Activated T-helper 2 cell treated with anti-CD3 and anti-CD28 coated beads, Interferon-gamma antibody, Interleukin-2, Interleukin-4, amounts not matched to agents 10 μg/mL and 5 μg/mL and 100 μg/mL, durations not matched to agents 14 hours and 24 hours and 36 hours (primary cell): ENCODE measurements at places on chromosomes 12 and 14. TPM values are rescaled to one million over a fixed set of nuclear protein-coding genes. Genes with fewer than 3 reads are reported as not detected.
A peak's percentile ranks its signal among the peaks of the same experiment; 100 is the strongest.

- no peak for DNase-seq
These were observed 535.6 kb upstream of the ATP2B1 start for GRCh38 chr12:90244232-90244631.

GRCh38 chr12:131135786-131136538, 182.3 kb downstream of the ADGRD1 start:
- DNase-seq, result no peak

DNA sequence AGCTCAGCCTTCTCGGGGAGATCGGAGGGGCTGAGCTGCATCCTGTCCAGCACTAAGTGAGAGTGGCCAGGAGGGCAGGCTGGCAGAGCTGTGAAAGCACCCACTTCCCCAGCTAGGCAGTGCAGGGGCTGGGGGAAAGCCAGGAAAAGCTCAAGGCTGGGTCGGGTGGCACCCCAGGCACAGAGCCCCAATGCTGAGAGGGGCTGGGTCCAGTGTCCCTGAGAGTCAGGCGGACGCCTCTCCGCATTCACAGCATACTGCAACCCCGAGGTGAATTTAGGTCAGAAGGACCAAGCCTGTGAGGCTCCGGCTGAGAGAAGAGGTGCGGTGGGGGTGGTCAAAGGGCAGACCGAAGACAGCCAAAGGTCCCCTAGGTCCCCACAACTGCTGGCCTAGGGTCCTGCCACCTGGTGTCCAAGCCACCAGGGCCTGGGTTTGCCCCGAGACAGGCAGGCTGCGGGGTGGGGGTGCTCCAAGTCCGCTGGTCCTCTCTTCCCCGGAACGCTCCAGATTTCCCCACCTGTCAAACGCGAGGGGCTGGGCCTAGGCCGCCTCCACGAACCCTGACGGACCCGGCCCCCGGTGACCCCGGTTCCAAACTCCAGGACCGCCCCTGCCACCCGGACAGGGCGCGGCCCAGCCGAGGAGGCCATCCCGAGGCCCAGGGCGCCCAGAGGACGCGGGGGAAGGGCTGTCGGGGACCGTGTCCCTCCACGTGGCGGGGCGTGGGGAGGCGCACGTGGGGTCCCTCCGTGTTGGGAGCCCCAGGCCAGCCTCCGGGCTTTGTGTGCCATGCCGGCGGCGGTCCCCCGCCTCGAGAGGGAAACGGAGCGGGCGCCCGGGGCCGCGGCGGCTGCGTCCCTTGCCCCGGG, 527 bp downstream of the CAMKK2 start:
- DNase-seq, result peak; percentile 37

- no peak for DNase-seq
These were observed at the start of gene KLRC1 for GRCh38 chr12:10453156-10453555. KLRC1 (minus strand) TSS chr12:10453377; CDS start chr12:10451156, 2,221 bp downstream.

DNA sequence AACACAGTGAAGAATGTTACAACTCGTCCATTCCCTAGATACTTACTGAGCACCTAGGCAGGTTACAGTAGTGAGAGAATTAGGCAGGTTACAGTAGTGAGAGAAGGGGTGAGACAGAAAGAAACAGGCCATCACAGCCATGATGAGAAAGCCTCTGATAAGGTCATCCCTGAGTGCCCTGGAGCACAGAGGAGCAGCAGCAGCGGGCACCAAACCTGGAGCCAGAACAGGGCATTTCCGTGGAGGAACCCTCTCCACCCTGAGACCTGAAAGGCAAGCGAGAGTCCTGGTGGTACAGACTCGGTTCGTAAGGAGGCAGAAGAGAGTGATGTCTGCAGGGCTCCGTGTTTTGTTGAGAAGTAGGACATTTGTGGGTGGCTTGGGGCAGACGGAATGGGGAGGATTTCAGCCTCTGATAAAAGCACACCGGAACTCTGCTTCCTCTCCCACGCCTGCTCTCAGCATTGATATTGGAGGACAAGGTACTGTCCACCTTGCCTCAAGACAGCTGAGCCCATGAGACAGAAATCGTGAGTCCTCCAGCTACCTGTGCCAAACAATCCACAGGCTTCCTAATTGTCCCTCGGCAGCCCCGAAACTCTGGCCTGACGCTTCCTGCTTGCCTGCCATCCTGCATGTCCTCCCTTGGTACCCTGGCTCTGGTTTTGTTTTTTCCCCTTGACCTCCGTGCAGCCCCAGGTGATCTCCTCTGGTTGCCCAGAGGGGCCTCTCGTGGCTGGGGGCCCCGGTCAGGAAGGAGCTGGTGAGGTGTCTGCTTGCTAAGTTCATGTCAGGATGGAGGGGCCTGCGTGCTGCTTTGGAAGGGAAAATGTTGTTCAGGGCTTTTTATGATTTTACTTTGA, 136.1 kb downstream of the GCH1 start:
- DNase-seq, result no peak

DNA sequence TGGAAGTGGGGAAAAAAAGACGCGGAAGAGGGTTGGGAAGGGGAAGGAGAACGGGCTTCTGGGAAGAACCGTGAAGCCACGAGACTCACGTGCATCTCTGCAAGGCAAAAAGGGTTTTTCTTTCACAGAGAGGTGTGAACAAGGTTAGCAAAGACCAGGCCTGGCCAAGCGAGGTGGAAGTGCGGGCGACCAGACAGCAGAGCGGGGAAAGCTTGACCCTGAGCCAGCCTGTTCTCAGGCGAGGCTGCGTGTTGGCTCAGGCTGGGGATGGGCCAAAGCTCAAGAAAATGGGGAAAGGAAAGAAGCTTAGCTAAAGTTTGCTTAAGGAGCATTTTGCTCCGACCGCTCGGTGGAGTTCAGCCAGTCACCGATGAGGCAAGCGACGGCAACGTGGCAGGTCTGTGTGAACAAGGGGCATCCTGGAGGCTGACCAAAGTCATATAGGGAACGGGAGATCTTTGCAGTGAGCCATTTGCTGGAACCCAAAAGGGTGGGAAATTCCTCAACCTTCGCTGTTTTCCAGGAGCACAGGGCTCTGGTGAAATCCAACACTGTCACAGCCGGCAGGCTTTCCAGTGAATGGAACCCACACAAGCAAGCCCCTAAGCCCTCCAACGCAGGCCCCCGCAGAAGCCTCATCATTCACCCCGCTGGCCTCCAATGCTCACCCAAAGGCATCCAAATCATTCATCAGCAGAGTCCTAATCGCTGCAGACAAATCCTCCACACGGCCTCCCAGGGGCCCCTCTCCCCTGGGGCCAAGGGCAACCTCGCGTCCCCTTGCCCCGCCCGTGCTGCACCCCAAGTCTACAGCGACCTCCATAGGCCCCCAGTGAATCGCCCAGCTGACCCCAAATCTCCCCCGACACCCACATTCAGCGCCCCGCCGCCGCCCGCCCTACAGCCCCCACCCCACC, 754 bp downstream of the ZNF605 start:
- no peak for DNase-seq

- DNase-seq, result no peak
These were observed 189.7 kb upstream of the CDKN3 start for GRCh38 chr14:54207075-54207474.

GRCh38 chr14:22822571-22823098, 7.1 kb upstream of the MRPL52 start:
- peak; percentile 47 for DNase-seq

DNA sequence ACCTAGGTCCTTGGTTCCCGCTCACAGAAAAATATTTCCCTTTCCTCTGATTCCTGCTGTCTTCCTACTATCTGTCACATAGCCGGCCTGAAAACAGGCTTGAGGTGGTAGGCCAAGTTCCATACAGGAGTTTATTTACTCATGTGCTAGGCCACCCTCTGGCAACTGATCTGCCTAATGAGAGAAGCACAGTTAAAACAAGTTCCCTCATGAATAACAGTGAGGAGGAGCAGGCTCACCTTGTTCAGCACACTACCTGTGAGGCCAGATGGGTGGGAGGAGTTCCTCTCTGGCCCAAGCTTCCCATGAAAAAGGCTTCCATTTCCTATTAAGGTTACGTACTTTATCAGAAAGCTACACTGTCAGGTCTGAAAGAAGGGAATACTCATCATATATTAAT, 206.0 kb downstream of the MYRFL start:
- no peak for DNase-seq

GRCh38 chr12:102504280-102504679, 23.9 kb upstream of the IGF1 start:
- DNase-seq, result no peak

DNA sequence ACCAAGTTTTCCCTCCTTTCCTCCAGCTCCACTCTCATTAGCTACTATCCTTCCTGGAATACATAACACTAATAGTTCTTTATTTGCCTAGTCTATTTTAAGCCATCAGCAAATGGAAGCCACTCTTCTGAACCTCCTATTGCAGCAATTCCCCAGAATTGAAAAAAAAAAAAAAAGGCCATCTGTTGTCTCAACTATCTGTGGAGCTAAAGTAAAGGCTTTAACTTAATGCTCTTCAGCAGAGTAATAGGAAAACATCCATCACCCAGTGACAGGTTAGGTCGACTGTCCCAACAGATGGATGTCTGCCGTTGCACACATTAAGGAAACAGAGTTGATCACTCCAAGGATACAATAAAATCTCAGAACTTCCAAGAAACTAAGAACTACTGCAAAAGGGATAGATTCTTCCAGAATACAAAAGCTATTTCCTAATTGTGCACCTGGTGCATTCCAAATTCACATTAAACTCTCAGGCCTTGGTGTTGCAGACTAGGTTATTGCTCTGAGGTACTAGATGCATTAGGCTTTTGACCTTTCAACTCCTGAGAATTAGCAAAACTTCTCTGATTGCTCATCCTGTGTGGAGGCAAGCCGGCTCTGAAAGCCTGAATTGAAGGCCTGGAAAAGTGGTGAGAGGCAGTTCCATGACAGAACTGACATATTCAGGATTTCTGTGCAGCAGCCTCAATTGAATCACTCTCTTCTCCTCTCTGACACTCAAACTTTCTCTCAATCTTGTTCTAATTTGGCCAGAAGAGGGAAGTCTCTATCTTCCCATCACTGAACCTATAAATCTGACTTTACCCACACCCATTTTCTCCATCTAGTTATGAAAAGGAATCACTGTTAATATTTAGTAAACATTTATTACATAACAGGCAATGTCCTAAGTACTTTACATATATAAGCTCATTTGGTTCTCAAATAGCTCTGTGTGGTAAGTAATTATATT, 238.4 kb upstream of the HMGA2 start:
- DNase-seq, result no peak

DNA sequence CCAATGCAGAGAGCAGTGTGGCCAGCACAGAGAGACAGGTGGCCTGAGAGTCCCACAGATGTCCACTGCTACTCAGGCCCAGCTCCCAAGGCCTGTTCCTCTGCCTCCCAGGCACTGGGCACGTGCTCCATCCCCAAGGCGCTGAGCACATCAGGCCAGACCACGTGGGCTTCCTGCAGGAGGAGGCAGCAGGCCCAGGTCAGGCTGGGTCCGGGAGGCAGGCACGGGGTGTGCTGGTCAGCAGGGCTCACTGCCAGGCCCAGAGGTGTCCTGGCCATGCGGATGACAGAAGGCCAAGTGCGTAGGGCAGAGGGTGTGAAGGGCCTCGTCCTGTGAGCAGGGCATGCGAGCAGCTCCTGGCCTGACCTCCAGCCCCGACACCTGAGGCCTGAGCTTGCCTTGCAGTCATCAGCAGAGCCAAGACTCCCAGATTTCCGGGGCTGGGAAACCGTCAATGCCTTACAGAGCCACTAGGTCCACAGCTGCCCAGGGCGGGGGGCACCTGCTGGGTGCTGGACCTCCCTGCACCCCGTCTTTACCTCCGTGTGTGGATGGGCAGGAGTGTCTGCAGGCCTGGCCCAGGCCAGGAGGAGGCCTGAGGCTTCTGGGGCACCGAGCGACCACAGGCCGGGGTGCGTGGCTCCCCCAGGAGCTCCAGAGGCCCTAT, 14.9 kb downstream of the TRMT61A start:
- DNase-seq, result no peak

- DNase-seq, result no peak
These were observed 142.8 kb upstream of the AMIGO2 start for GRCh38 chr12:47222520-47223030.

GRCh38 chr12:55716582-55716957, 724 bp downstream of the BLOC1S1 start:
- no peak for DNase-seq

DNA sequence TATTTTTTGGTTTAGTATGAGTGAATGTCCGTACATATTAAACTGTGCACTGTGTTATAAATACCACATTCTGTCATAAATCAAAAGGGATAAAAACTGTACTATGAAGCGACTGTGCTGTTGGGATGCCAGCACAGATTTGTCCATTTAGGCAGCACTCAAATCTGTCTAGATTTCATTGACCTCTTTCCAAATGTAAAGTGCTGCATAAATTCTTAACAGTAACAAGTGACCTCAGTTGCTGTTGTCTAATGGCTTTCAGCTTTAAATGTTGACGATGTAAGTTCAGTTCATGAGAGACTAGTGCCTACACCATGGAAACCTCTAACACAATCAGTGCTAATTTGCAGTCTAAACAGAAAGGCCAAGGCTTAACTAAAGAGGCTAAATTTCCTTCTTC, 531.4 kb upstream of the LMO3 start:
- no peak for DNase-seq

- DNase-seq, result no peak
These were observed 47.7 kb downstream of the SPRING1 start for GRCh38 chr12:116689979-116690744.

- DNase-seq, result no peak
These were observed 19.2 kb upstream of the CACNA2D4 start for GRCh38 chr12:1937481-1938224.

DNA sequence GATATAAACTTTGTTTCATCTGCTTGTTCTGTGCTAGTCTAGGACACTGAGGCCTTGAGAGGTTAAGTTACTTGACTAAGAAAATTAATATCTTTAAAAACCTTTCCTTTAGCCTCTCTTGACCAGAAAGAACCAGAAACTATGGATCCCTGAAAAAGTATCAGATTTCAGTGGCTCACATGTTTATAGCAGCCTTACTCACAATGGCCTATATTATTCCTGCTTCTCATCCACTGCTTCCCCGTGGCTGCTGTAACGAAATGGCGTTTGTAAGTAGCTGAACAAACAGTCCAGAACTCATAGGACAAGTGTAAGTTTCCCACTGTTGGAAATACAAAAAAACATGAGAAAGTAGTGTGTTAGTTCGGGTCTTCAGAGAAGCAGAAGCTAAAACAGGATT, 3.2 kb upstream of the PYGL start:
- no peak for DNase-seq

GRCh38 chr14:64937171-64937820, 5.2 kb downstream of the GPX2 start:
- no peak for DNase-seq

SYCP3 gene
- 0.50 and 0.92 TPM in 2 replicates for total RNA-seq

WNT1 gene
- total RNA-seq, result 0.60 and 0.66 TPM in 2 replicates

ABCB9 gene
- total RNA-seq, result 4.4 and 5.4 TPM in 2 replicates

KRT74 gene
- total RNA-seq, result not detected in 2 replicates

DBX2 gene
- total RNA-seq, result not detected in 2 replicates

TMEM63C gene
- 0.53 and 1.0 TPM in 2 replicates for total RNA-seq

TRMT61A gene
- total RNA-seq, result 13.7 and 15.0 TPM in 2 replicates

KCNC2 gene
- total RNA-seq, result not detected in 2 replicates

B4GALNT1 gene
- 10.8 and 11.3 TPM in 2 replicates for total RNA-seq

A2ML1 gene
- total RNA-seq, result not detected in 2 replicates

AVPR1A gene
- total RNA-seq, result not detected in 2 replicates

SLC17A8 gene
- total RNA-seq, result not detected in 2 replicates
